ENCODE measurements at places on chromosomes 2 and 18. TPM values are rescaled to one million over a fixed set of nuclear protein-coding genes. Genes with fewer than 3 reads are reported as not detected.

GRCh38 chr2:59025157-59025757 lies 784.1 kb upstream of the FANCL start:
- DNase-seq = peak; percentile 42

- DNase-seq = peak; percentile 95
Observed at GRCh38 chr2:19362755-19363473, 4.5 kb upstream of the OSR1 start.

DNA sequence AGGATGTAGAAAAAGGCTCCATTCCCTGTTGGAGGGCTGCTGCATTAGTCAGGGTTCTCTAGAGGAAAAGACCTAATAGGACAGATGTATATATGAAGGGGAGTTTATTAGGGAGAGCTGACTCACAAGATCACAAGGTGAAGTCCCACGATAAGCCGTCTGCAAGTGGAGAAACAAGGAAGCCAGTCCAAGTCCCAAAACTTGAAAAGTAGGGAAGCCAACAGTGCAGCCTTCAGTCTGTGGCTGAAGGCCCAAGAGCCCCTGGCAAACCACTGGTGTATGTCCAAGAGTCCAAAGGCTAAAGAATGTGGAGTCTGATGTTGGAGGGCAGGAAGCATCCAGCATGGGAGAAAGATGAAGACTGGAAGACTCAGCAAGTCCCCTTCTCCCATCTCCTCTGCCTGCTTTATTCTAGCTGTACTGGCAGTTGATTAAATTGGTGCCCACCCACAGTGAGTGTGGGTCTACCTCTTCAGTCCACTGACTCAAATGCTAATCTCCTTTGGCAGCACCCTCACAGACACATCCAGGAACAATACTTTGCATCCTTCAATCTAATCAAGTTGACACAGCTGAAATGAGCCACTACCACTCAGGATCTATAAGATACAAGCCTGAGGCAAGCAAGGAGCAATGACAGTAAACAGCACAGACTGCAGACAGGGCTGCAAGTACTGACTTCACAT lies 30.0 kb upstream of the ATG16L1 start:
- no peak for DNase-seq

- DNase-seq = peak; percentile 98
Observed at GRCh38 chr2:100902817-100903405, 83.0 kb downstream of the NPAS2 start.

DNA sequence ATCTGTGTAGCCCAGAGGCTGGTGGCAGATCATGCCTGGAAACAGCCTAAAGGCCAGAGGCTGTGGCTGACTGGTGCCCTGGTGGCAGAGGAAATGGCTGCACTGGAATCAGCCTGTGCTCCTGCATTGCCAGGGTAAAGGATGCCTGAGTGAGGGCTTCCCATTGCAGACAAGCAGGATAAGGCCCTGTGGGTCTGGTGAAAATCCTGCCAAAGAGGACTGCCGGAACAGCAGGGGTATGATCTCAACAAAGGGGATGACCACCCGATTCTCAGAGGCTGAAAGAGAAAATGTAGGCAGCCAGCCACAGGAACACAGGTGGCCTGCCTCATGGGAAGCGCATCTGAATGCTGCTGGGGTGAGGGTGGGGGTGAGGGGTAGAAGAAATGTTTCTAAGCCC lies 48.2 kb downstream of the FBXO48 start:
- DNase-seq = no peak

- DNase-seq = no peak
Observed at GRCh38 chr18:37845498-37845897, 279.9 kb upstream of the CELF4 start.

DNA sequence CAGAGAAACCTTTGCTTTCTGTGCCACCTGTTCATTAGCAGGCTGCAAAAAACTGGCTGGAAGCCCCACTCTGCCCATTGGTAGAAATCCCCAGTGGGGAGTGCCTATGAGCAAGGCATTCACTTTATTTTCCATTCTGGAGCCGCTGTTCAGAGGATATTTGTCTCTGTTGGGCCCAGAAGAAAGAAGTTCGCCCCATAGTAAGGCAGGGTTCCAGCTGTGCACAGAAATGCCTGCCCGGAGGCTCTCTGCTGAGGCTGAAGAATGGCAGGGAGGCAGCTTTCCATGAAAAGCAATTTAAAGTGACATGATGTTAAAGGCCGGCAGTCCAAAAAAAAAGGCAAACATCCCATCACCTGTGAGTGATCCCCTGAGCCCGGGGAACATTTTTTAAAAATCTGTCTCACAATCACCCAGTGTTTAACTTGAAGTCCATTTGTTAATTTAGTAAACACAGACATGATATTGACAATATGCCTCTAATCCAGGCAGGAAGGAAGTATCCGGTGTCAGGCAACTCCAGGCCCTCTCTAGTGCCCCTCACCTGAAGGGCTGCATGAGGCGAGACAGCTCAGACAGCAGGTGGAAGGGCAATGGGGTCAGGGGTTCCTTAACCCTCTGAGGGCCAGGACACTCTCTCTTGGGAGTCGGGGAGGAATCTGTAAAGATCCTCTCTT lies 265.1 kb upstream of the SIX2 start:
- DNase-seq = no peak

DNA sequence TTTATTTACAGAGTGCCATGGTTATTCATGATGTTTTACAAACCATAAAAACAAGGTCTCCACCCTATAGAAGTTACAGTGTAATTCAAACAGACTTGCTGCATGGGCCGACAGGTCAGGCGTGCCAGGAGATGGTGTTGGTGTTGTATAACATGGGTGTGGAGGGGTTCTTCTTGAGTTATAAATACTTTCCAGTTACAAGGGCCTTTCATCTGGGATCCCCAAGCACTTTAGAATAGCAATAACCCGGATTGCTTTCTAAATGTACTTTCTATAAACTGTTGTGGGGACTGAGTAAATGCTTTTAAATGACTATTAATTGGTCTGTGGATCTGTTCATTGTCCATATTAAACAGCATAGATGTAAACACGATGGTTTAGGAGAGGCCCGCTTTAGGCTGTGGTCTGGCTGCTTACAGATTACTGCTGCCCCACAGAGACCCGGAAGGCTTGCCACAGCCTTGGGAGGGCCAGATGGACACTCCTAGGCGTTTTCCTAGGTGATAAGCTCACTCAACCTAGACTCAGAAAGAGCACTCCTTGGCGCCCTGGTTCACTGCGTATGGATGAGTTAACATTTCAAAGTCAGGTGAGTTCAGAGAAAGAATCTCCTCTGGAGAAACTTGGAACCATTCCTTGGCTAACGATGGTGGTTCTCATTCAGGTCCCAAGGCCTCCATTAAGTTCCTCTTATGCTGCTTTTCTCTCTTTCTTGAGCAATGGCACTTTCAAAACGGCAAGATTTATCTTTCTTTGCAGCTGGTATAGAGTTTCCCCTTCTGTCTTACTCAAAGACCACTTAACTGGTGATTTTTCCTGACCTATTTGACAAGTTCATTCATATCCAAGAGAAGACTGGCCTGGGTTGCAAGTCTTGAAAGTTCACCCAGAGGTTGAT lies 3.6 kb upstream of the KIAA2012 start:
- DNase-seq = no peak

- peak; percentile 66 for DNase-seq
Observed at GRCh38 chr2:26327291-26328272, 18.4 kb upstream of the SELENOI start.

GRCh38 chr18:10169064-10169562 lies 255.3 kb downstream of the VAPA start:
- peak; percentile 46 for DNase-seq

GRCh38 chr2:64586883-64587481 lies 62.9 kb downstream of the AFTPH start:
- DNase-seq = peak; percentile 80

The TFCP2L1 gene
- total RNA-seq = not detected

The RTP5 gene
- not detected for total RNA-seq

The SLC9A4 gene
- total RNA-seq = not detected

The FOXD4L1 gene
- total RNA-seq = not detected

The SMAD7 gene
- 51.7 TPM for total RNA-seq

The KCNJ3 gene
- total RNA-seq = not detected

The ADD2 gene
- under 0.01 TPM for total RNA-seq

The NOL4 gene
- total RNA-seq = not detected
